ENCODE measurements at places on chromosomes 4 and X.

DNA sequence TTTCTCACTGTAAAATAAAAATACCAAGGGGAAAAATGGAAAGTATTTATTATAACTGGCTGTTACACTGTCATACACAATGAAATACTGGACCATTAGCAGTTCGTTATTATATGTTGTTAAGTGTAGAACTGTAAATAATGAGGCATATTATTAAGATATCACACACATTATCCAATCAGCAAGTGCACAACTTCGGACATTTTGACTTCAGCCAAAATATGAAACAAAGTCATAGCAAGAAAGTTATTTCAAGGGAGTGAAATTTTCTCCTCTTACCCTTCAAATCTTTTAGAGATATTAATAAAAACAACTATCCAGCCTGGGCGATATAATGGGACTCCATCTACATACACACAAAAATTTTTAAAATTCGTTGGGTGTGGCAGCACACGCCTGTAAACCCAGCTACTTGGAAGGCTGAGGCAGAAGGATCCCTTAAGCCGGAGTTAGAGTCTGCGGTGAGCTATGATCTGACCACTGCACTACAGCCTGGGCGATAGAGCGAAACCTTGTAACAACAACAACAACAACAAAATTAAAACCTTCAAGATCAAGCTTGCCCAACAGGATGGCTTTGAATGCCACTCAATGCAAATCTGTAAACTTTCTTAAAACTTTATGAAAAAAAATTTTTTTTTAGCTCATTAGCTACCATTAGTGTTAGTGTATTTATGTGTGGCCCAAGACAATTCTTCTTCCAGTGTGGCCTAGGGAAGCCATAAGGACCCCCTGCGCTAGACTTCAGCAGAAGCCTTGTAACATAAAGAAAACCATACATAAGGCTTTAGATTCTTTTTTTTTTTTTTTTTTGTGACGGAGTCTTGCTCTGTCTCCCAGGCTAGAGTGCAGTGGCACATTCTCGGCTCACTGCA lies 1.3 kb upstream of the CISD2 start:
- DNase-seq = no peak
- no peaks in the 10 kb centered on the region for H3K27me3 ChIP-seq
- peak overlapping the region; percentile 94 for H3K27ac ChIP-seq
- peak overlapping the region; percentile 60 for H3K4me3 ChIP-seq
- no peaks in the 10 kb centered on the region for H3K36me3 ChIP-seq

GRCh38 chr4:25154594-25155265 lies 5.5 kb downstream of the SEPSECS start:
- no peak overlapping the region for H3K27ac ChIP-seq
- no peaks in the 10 kb centered on the region for H3K36me3 ChIP-seq

- H3K4me3 ChIP-seq = no peak overlapping the region
- H3K27ac ChIP-seq = no peak overlapping the region
- DNase-seq = no peak
- no peaks in the 10 kb centered on the region for H3K4me1 ChIP-seq
- no peaks in the 10 kb centered on the region for H3K27me3 ChIP-seq
Observed at GRCh38 chr4:151195801-151196200, 81.2 kb upstream of the PRSS48 start.

GRCh38 chrX:153457827-153458466 lies 12.1 kb upstream of the TREX2 start:
- no peak overlapping the region for H3K4me3 ChIP-seq
- H3K4me1 ChIP-seq = no peaks in the 10 kb centered on the region
- no peak overlapping the region for H3K27ac ChIP-seq
- no peak for DNase-seq
- no peaks in the 10 kb centered on the region for H3K27me3 ChIP-seq
- H3K36me3 ChIP-seq = no peaks in the 10 kb centered on the region

- no peak for DNase-seq
- no peaks in the 10 kb centered on the region for H3K27me3 ChIP-seq
- H3K4me1 ChIP-seq = no peaks in the 10 kb centered on the region
- H3K4me3 ChIP-seq = no peak overlapping the region
Observed at GRCh38 chr4:22987870-22988269, 295.1 kb downstream of the GBA3 start.

DNA sequence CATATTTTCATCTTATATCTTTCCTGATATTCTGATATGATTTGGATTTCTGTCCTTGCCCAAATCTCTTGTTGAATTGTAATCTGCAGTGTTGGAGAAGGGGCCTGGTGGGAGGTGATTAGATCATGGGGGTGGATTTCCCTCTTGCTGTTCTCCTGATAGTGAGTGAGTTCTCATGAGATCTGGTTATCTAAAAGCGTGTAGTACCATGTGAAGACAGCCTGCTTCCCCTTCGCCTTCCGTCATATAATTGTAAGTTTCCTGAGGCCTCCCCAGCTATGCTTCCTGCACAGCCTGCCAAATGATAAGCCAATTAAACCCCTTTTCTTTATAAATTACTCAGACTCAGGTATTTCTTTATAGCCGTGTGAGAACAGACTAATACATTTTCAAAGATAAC lies 77.2 kb downstream of the ANKRD50 start:
- peaks cover 35% of the 10 kb centered on the region for H3K4me1 ChIP-seq
- no peak overlapping the region for H3K27ac ChIP-seq
- DNase-seq = no peak
- no peaks in the 10 kb centered on the region for H3K36me3 ChIP-seq
- no peaks in the 10 kb centered on the region for H3K27me3 ChIP-seq
- no peak overlapping the region for H3K4me3 ChIP-seq

DNA sequence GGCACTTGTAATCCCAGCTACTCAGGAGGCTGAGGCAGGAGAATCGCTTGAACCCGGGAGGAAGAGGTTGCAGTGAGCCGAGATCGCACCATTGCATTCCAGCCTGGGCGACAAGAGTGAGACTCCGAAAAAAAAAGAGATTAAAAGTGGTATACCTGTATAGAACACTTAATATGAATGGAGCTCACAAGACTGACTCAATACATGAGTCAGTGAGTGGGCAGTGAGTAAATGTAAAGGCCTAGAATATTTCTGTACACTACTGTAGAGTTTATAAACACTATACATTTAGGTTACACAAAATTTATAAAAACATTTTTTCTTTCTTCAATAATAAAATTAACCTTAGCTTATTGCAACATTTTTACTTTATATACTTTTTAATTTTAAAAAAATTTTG lies 93.8 kb downstream of the CENPC start:
- H3K27ac ChIP-seq = no peak overlapping the region
- H3K4me3 ChIP-seq = no peak overlapping the region
- no peaks in the 10 kb centered on the region for H3K4me1 ChIP-seq
- no peaks in the 10 kb centered on the region for H3K36me3 ChIP-seq
- no peak for DNase-seq

GRCh38 chr4:139665690-139666529 lies at the start of gene MGST2:
Gene MGST2 (plus strand): TSS chr4:139665819. CDS start chr4:139666020, 201 bp downstream.
- H3K27me3 ChIP-seq = no peaks in the 10 kb centered on the region
- H3K4me1 ChIP-seq = peaks cover 18% of the 10 kb centered on the region
- peak within 1 kb of the TSS; percentile 57 for H3K4me3 ChIP-seq

DNA sequence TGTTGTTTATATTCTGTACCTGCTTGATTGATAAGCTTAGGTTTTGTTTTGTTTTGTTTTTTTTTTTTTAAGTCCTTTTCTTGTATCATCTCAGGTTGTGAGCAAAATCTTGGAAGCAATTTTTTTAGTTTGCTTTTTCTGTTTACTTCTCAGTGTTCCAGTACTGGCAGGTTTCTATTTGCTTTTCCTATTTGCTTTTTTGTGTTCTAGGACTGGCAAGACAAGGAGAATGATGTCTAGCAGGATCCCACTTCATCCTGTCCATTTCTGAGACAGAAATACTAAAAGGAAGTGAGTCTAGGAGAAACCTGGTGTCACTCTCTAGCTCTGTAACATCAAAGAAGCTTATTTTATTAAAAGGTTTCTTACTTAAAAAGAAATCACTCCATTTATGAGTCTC lies 15.6 kb downstream of the CXCL13 start:
- no peaks in the 10 kb centered on the region for H3K27me3 ChIP-seq
- H3K4me3 ChIP-seq = no peak overlapping the region
- H3K27ac ChIP-seq = no peak overlapping the region
- H3K36me3 ChIP-seq = no peaks in the 10 kb centered on the region

GRCh38 chrX:70171624-70172023 lies 5.7 kb upstream of the DGAT2L6 start:
- H3K27me3 ChIP-seq = no peaks in the 10 kb centered on the region
- H3K4me3 ChIP-seq = no peak overlapping the region
- peaks cover 34% of the 10 kb centered on the region for H3K4me1 ChIP-seq
- H3K27ac ChIP-seq = 0 out of 2 replicates have a peak overlapping the region, but pooled peaks have one; percentile 50

GRCh38 chrX:7620560-7620959 lies 222.4 kb upstream of the VCX start:
- no peaks in the 10 kb centered on the region for H3K4me1 ChIP-seq
- DNase-seq = no peak
- no peak overlapping the region for H3K4me3 ChIP-seq
- H3K36me3 ChIP-seq = no peaks in the 10 kb centered on the region

DNA sequence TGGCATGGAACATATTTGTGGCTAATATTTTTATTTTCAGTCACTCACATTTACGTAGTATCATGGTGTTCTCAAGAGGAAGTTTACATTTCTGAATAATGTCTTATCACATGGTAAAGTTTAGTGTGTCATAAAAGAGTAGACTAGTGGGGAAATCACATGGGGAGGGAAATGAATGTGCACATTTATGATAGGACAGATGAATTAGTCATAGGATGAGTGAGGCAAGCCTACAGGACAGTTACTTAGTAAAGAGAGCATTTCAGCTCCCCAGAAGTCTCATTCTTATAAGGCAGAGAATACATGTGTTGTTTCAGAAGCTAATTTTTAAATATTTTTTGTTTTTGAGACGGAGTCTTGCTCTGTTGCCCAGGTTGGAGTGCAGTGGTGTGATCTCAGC lies 6.2 kb downstream of the GK start:
- no peak overlapping the region for H3K4me3 ChIP-seq
- peaks cover 8% of the 10 kb centered on the region for H3K4me1 ChIP-seq
- no peak overlapping the region for H3K27ac ChIP-seq
- no peak for DNase-seq
- H3K36me3 ChIP-seq = no peaks in the 10 kb centered on the region

DNA sequence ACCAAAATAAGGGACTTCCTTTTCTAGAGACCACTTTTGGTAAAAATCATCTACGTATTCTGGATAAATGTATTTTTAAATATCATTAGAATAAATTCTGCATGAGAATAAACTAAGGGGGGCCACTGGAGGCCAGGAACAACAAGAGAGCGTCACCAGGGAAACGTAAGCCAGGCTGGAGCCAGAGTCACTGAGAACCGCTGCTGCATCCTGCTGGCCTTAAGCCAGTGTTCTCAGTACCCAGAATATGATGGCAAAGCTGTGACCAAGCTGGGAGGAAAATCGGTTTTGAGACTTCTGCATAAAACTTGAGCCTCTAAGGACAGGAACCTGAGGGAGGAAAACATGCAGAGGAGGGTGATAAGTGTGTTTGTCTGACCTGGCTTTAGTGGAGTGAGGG lies 63.0 kb upstream of the FAM9A start:
- H3K36me3 ChIP-seq = no peaks in the 10 kb centered on the region
- peaks cover 7% of the 10 kb centered on the region for H3K4me1 ChIP-seq
- no peak overlapping the region for H3K27ac ChIP-seq

- H3K4me1 ChIP-seq = peaks cover 4% of the 10 kb centered on the region
- peak; percentile 39 for DNase-seq
- H3K4me3 ChIP-seq = no peak overlapping the region
- H3K27me3 ChIP-seq = no peaks in the 10 kb centered on the region
- no peak overlapping the region for H3K27ac ChIP-seq
- H3K36me3 ChIP-seq = no peaks in the 10 kb centered on the region
Observed at GRCh38 chr4:115315182-115315581, 201.8 kb upstream of the NDST4 start.

- H3K4me3 ChIP-seq = no peak overlapping the region
- no peaks in the 10 kb centered on the region for H3K27me3 ChIP-seq
- no peak overlapping the region for H3K27ac ChIP-seq
- H3K4me1 ChIP-seq = no peaks in the 10 kb centered on the region
- DNase-seq = no peak
Observed at GRCh38 chr4:21380861-21381260, 567.7 kb downstream of the KCNIP4 start.

DNA sequence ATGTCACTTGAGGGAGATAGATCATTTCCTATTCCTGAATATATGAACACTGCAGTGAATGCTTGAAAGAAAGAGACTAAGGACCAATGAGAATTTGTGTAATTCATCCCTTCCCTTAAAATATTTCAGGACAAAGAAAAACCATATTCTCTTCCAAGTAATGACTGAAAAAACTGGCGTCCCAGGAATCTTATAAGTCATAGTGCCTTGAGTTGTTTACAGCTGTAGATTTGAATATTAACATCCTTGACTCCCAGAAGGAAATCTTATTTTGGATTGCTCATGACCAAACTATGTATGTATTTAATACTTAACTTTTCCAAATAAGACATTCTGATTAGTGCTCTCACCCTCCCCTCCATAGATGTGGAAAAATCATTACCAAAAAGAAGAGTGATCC lies 55.5 kb downstream of the CLDN22 start:
- no peaks in the 10 kb centered on the region for H3K27me3 ChIP-seq
- H3K36me3 ChIP-seq = peaks cover 59% of the 10 kb centered on the region
- no peak overlapping the region for H3K27ac ChIP-seq
- 0 out of 2 replicates have a peak, but pooled peaks cover 11% of the 10 kb centered on the region for H3K4me1 ChIP-seq
- no peak for DNase-seq
- no peak overlapping the region for H3K4me3 ChIP-seq

DNA sequence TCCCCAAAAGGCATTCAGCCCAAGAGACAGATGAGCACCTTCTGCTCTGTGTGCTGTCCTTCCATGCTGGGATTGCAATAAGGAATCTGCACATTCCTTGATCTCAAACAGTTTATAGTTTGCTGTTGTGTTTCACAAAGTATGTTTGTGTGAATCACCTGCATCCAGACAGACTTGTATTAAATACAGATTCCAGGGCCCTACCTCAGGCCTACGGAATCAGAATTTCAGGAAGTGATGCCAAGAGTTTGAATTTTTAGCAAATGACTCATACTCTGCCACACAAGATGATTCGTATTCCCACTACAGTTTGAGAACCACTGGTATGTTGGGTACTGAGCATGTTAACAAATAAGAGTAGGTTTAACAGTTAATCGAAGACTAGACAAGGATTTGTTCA lies 7.0 kb downstream of the VAMP7 start:
- DNase-seq = peak; percentile 7
- no peaks in the 10 kb centered on the region for H3K36me3 ChIP-seq
- no peak overlapping the region for H3K4me3 ChIP-seq

DNA sequence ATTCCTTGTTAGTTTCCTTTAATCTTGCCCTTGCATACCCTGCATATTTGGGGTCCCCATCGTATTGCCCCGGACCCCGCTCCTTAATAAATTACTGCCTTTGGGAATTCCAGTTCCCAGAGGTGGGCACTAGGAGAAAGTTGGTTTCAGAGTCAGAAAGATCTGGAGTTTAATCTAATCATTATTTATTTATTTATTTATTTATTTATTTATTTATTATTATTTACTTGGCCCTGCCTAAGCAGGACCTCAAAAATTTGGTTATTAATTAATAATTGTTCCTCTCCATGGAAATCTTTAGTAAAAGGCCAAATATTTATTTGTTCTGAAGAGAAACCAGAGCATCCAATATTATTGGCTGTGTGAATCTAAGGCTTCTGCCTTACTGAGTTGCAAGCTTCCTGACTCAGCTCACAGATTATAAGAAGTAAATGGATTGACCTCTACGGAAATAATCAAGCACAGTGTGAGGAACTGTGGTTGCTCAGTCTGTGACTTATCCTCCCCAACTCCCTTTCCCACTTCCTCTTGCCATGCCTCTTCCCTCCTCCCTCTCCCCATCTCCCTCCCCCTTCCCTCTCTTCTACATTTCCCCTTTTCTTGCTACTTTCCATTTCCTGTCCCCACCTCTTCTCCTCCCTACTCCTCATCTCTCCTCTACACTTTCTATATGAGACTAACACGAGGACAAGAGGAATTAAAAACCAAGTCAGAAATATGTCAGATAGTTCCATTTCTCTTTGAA lies 61.5 kb upstream of the AP1S2 start:
- no peak overlapping the region for H3K4me3 ChIP-seq
- no peak for DNase-seq
- no peaks in the 10 kb centered on the region for H3K27me3 ChIP-seq
- no peaks in the 10 kb centered on the region for H3K4me1 ChIP-seq
- H3K36me3 ChIP-seq = no peaks in the 10 kb centered on the region
